ENCODE measurements at places on chromosomes 7 and 10. TPM values are rescaled to one million over a fixed set of nuclear protein-coding genes. Genes with fewer than 3 reads are reported as not detected.

- no peak for DNase-seq
Measured at GRCh38 chr7:3778345-3778744, 477.3 kb downstream of the SDK1 start.

DNA sequence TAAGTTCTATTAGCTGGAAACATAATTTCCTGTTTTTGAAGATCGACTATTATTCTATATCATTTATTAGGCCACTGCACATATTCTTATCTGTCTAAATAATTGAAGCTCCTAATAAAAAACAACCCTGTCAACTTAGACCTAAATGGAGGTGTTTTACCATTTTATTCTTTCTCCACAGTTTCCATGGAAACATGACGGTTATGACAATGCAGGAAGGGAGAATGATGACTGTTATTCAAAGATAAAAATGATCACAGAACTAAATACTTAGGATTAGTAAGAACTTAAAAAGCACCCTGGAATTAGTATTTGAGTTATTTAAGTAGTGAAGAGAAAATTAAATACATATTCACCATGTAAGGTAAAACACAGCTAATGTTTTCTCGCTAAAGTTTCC, 119.9 kb upstream of the DKK1 start:
- DNase-seq: no peak

GRCh38 chr7:33642312-33642711, 263.0 kb upstream of the BMPER start:
- DNase-seq: no peak

GRCh38 chr10:74079936-74080590, 70.6 kb downstream of the AP3M1 start:
- no peak for DNase-seq

DNA sequence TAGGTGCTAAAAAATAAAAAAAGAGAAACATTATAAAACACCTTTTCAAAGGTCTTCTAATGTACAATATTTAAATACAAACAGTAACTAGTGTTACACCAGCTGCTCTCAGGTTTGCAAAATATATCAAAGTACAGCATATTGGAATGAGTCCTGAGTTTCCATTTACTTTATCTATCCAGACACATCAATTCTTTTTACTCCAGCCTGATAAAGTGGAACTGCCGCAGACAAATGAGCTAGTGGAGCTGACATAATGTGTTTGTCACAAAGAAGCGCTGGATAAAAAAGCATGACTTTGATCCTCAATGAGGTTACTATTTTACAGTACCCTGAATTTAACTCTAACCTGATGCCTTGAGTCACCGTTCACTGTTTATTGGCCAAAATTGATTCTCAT, 1243.1 kb downstream of the GATA3 start:
- DNase-seq: no peak

- no peak for DNase-seq
Measured at GRCh38 chr7:5357951-5358350, 65.7 kb downstream of the TNRC18 start.

DNA sequence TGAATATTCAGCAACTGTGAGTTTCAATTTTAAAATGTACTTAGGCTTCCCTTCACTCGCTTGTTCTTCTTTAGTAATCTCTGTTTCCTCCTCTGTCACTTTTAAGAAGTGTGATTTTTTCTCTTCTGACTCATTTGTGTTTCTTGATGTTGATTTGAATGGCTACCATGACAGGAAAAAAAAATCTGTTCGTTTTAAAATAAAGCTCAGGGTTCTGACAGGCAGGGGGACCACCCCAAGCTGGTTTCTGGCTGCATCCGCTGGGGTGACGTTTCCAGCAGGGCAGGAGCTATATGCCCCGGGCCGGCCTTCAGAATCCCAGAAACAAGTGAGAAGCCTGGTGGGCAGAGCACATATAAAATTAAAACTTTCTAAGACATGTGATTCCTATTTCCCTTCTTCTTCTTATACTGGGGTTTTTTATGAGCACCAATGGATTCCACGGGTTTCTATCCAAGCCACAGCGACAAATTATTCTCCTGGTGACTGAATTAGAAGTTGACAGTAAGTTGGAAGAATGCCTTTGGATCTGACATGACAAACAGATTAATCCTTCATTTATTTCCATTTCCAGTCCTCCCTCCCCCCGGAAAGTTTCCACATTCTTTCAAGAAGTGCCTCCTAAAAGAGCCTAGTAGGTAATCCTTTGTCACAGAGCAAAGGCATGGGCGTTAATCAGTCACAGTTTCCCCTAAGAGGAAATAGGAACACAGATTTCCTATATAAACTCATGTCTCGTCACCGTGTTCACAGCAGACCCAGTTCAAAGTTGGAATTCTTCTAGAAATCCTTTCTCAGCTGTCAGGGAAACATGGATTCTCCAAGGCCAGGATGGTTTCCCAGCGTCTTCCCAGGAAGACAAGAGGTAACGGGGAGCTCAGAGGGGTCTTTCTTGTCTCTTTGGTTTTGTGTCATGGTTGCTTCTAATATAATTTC, 79.9 kb downstream of the PTPRE start:
- DNase-seq: no peak

- no peak for DNase-seq
Measured at GRCh38 chr7:35728412-35729060, 33.6 kb upstream of the HERPUD2 start.

DNA sequence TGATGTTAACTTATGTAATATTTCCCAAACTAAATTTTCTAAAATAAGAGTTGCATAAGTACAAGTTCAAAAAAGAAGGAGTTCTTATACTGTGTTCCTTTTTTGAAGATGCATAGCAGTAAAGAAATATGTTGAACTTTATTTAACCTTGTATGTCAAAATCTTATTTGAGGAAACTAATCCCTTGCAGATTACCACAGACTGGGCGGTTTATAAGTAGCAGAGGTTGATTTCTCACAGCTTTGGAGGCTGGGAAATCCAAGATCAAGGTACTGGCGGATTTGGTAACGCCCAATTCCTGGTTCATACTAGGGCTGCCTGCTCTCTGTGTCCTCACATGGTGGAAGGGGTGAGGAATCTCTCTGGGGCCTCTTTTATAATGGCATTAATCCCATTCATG, 68.5 kb downstream of the GNAT3 start:
- DNase-seq: no peak

DNA sequence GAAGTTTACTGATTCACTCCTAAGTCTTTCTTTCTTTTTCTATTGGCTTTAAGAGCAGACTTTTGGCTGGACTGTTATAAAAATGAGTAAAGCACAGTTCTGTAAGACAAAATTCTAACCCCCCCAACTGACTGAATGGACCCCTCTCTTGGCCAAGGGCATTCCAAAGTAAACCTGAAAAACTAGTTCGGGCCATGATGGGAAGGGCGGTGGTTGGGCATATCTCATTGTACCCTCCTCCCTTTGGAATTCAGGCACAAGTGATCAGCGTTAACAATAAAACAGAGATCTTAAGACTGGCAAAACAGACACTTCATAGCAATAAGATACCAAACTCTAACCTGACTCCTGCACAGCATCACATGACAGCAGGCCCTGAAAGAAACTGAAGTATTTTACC, 6.1 kb upstream of the KIF20B start:
- no peak for DNase-seq

The CCL24 gene
- total RNA-seq: 0.68 TPM

The UPK3B gene
- 6.0 TPM for total RNA-seq

The FHIP2A gene
- 10.9 TPM for total RNA-seq

The CDC14C gene
- 0.24 TPM for total RNA-seq

The ACBD7 gene
- 8.2 TPM for total RNA-seq

The AKR1C8 gene
- total RNA-seq: not detected

The WDR86 gene
- not detected for total RNA-seq

The TFEC gene
- not detected for total RNA-seq

All from Calu3 (cell line).